ENCODE measurements at places on chromosomes 12 and 14. TPM values are rescaled to one million over a fixed set of nuclear protein-coding genes. Genes with fewer than 3 reads are reported as not detected.

FOXM1 gene
- total RNA-seq: 45.8 TPM

TDRD9 gene
- not detected for total RNA-seq

GRCh38 chr12:15754233-15754632 lies 35.0 kb downstream of the EPS8 start:
- no peak for DNase-seq

- no peak for DNase-seq
Observed at GRCh38 chr14:77097006-77097699, 905 bp upstream of the CIPC start.

- DNase-seq: no peak
Observed at GRCh38 chr12:95615749-95616148, 64.5 kb upstream of the USP44 start.

DNA sequence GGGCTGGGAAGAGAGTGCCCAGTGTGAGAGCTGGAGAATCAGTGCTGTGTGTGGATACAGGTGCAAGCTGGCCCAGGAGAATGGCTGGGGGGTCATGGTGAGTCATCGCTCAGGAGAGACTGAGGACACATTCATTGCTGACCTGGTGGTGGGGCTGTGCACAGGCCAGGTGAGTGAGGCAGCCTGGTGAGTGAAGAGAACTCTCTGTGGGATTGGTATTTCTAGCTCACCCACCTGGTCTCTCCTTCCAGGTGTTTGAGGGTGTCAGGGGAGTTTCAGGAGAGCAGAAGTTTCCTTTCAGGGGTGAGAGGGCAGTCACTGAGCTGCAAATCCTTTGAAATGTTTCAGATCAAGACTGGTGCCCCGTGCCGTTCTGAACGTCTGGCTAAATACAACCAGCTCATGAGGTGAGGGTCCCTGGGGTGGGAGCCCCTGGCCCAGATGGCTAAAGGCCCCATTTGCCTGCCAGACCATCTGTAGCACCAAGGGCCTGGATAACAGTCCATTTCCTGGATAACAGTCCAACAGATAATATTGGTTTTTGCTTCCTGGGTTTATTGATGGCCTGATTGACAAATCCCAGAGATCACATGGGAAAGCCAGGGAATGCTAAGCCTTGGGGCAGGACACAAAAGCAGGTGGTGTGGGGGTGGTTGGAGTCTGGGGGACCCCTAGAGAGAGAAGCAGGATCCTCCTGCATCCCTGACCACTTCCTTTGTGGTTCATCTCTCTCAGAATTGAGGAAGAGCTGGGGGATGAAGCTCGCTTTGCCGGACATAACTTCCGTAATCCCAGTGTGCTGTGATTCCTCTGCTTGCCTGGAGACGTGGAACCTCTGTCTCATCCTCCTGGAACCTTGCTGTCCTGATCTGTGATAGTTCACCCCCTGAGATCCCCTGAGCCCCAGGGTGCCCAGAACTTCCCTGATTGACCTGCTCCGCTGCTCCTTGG lies 5.5 kb upstream of the ATN1 start:
- DNase-seq: no peak

- DNase-seq: no peak
Observed at GRCh38 chr14:63692310-63693020, 35.4 kb downstream of the SGPP1 start.

DNA sequence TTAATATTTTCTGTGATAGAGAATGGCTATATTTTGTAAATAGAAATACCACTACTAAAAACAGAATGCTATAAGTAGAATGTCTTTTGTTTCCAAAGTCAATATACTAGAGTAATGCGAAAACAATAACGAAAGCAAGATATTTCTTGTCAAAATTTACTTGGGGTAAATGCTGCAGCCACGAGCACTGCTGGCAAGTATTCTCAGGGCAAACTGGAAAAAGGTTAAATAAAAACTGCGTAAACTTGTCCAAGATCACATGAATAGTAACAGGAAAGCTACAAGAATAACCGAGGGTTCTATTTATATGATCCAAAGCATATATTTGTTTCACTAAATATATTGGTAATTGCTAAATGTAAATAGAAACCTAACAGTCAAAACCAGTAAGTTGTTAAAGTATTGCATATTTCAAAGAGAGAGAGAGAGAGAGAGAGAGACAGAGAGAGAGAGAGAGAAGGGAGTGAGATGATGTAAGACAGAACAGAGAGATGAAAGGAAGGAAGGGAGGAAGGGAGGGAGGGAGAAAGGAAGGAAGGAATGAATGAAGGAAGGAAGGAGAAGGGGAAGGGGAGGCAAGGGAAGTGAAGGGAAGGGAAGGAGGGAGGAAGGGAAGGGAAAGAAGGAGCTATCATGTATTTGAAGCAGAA lies 231.7 kb downstream of the KCNC2 start:
- DNase-seq: no peak

All from H4 (cell line).